Naive thymus-derived CD4-positive, alpha-beta T cell (primary cell): ENCODE measurements at places on chromosomes 2 and 18. TPM values are rescaled to one million over a fixed set of nuclear protein-coding genes. Genes with fewer than 3 reads are reported as not detected.

- H3K36me3 ChIP-seq = no peaks in the 10 kb centered on the region
- no peaks in the 10 kb centered on the region for H3K27me3 ChIP-seq
- no peak for DNase-seq
- H3K4me1 ChIP-seq = no peaks in the 10 kb centered on the region
These were observed 7.1 kb downstream of the MYOM1 start for GRCh38 chr18:3212657-3213056.

DNA sequence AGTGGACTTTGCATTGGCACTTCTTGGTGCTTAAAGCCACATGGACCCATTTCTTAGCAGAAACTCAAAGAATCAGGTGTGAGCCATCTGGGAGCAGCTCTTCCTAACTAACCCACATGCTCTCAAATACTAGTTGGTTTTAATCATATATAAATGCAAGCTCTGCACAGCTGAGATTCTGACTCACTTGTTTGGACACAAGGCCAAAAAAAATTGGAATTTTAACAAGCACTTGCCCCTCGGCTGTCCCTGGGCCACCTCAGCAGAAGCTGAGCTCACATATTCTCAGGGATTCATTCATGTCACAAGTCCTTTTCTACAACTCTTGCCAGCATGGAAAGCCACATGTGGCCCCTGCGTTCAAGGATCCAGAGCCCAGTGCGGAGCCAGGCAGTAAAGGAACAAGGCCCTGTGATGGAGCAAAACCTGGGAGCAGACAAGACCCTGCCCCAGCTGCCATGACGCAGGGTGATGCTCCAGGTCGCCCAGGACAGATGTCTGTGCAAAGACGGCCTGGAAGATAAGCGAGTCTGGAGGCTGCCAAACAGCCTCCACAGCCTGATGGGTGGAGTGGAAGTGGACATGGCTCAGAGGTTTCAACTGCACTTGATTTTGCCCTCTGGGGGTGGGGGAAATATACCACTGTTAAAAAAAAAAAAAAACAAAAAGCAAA, 266.5 kb downstream of the EIPR1 start:
- no peaks in the 10 kb centered on the region for H3K36me3 ChIP-seq
- H3K27me3 ChIP-seq = no peaks in the 10 kb centered on the region
- DNase-seq = no peak
- no peak overlapping the region for H3K4me3 ChIP-seq
- H3K27ac ChIP-seq = no peak overlapping the region
- no peaks in the 10 kb centered on the region for H3K4me1 ChIP-seq

DNA sequence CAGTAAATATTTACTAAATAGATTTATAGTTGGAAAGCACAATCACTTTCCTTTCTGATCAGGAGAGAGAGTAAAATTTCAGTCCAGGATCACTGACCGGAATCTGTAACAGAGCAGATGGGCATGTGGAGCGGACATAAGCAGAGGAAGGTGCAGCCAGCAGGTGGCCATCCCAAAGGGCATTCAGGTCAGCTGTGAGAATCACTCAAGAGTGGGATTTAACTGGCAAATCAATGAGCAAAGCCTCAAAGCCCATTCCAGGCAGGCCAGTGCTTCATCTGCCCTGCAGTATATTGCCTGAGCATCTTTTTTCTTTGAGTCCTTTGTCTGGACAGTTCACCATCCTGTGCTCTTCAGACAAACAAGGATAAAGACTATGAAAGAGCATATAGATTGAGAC, 166.4 kb upstream of the SLC14A2 start:
- H3K27ac ChIP-seq = no peak overlapping the region
- no peaks in the 10 kb centered on the region for H3K27me3 ChIP-seq
- DNase-seq = no peak
- H3K4me3 ChIP-seq = no peak overlapping the region

CYP20A1 gene
- 21.6 TPM for polyA plus RNA-seq

ACVR1 gene
- 7.1 TPM for polyA plus RNA-seq

TMEM247 gene
- polyA plus RNA-seq = not detected

NCK2 gene
- polyA plus RNA-seq = 30.8 TPM
